ENCODE measurements at places on chromosomes 12 and 14.

DNA sequence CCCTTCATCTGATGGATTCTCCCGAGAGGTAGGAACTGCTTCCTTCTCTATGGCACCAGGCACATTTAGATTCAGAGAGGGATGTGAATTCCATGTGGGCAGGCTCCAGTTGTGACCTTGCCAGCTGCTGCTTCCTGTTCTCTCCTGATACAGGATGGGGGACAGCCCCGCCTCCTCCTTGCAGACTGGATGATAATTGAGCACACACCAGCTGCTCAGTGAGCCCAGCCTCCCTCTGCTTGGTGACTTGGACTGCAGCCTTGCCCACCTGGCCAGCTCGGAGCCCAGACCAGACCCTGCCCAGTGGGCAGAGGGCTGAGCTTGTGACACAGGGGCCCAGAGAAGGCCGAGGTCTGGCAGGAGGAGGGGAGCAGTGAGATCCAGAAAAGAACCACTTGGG, 90.2 kb downstream of the CALM1 start:
- DNase-seq = no peak

GRCh38 chr12:132651444-132652100, 33.0 kb downstream of the P2RX2 start:
- DNase-seq = no peak

DNA sequence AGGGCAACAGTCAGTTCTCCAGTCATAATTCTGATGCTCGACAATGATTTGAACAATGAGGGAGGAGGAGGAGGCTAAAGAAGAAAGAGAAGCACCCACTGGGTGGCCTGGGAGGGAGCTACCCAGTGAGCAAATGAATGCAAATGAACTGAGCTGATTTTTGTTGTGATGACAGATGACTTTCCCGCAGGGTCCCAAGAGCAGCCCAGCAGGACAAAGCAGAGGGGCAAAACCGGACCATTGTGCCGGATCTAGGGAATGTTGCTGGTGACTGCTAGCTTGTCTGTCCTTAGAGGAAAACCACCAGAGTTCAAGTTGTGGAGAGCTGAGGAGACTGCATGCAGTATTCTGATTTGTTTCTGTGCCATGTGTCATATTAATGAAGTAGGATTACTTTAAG, 162.8 kb downstream of the MON2 start:
- no peak for DNase-seq

DNA sequence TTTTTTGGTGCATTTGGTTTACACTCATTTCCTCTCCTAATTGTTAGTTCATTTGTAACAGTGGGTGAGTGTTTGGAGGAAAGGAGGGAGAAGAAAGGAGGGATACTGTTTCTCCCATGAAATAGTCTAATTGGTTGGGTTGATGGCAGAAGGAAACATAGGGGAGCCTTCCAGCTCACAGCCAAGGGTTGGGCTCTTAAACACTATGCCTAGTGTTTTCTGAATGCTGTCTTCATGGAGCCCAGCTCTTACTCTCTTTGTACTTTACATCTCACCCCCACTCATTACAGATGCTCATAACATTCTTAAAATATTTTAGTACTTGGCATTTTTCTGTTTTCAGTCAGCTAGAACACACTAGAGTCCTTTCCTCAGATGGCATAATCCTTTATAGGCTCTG, 38.2 kb downstream of the BAZ2A start:
- no peak for DNase-seq

GRCh38 chr14:72549854-72550253, 344.0 kb downstream of the DPF3 start:
- DNase-seq = no peak
